Activated CD4-positive, alpha-beta memory T cell treated with anti-CD3 and anti-CD28 coated beads, Interleukin-2, amount 10 ng/mL, durations not matched to agents 7 days and 5 days (primary cell): ENCODE measurements at places on chromosomes 11 and 22. TPM values are rescaled to one million over a fixed set of nuclear protein-coding genes. Genes with fewer than 3 reads are reported as not detected.

DNA sequence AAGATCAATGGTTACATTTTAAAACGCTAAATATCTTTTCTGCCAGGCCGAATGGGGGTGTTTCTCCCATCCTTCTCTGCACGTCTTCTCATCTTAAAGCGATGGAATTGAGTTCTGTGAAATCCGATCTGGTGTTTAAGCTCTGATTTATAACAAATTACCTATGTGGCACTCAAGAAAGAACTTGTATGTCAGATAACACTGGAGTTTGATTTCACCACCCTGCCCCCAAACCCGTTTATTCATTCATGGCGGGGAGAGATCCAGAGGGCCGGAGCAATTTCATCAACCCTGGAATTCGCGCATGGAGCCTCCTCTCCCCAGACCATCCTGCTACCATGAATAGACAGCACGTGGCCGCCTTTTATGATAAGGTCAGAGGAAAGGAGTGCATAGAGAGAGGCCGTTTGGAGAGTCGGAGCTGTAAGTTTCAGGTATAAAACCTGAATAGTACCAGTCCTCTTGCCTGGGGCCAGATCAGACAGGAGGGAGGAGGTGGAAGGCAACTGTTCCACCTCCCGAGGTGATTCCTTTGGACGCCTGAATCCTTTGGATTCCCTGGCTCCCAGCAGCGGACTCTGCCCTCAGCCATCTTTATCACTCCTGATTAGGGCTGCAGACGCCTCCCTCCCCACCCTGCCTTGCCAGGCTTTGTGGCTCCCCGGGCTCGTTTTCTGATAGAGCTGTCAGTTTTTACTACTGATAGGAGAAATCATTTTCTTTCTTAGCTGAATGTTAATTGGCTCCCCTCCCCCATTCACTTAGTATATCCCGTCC, 27.3 kb upstream of the NFAM1 start:
- H3K27ac ChIP-seq = no peak overlapping the region
- peaks cover 37% of the 10 kb centered on the region for H3K27me3 ChIP-seq
- no peak overlapping the region for H3K4me3 ChIP-seq
- H3K36me3 ChIP-seq = no peaks in the 10 kb centered on the region

GRCh38 chr22:46233231-46233630, 16.9 kb downstream of the CDPF1 start:
- H3K4me3 ChIP-seq = no peak overlapping the region
- H3K27me3 ChIP-seq = no peaks in the 10 kb centered on the region
- no peak for DNase-seq
- H3K27ac ChIP-seq = no peak overlapping the region
- H3K4me1 ChIP-seq = peaks cover 2% of the 10 kb centered on the region

GRCh38 chr11:118791961-118792569, 1.1 kb upstream of the DDX6 start:
- peaks cover 13% of the 10 kb centered on the region for H3K4me1 ChIP-seq
- peaks cover 27% of the 10 kb centered on the region for H3K36me3 ChIP-seq
- peak overlapping the region; percentile 100 for H3K4me3 ChIP-seq
- DNase-seq = peak; percentile 41

GRCh38 chr11:112166562-112166961, 610 bp upstream of the TEX12 start:
- no peak overlapping the region for H3K4me3 ChIP-seq
- peaks cover 16% of the 10 kb centered on the region for H3K27me3 ChIP-seq
- H3K36me3 ChIP-seq = no peaks in the 10 kb centered on the region
- no peaks in the 10 kb centered on the region for H3K4me1 ChIP-seq
- DNase-seq = no peak

DNA sequence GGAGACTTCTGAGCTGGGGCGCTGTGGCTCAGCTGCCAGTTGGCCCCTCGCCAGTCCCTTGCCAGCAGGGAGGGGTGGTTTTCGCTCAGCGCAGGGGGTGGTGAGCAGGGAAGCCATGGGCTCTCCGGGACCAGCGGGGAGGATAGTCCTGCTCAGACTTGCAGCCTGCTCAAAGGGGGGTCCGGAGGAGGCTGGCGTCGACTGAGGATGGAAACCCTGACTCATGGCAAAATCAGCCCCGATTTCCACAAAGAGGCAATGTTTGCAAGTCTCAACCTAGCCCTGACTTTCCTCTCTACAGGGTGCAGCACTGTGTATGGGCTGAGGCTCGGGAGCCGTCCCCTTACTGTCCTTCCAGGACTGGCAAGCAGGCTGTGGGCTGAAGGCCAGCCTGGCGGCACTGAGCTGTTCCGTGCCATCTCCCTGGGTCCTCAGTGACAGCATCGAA, 35.1 kb downstream of the FBLN1 start:
- peaks cover 3% of the 10 kb centered on the region for H3K27me3 ChIP-seq
- DNase-seq = no peak
- no peak overlapping the region for H3K4me3 ChIP-seq
- H3K36me3 ChIP-seq = no peaks in the 10 kb centered on the region
- no peak overlapping the region for H3K27ac ChIP-seq

The SYCE3 gene
- total RNA-seq = 0.71 TPM
